ENCODE measurements at places on chromosomes 5 and 9.

GRCh38 chr9:126457175-126457547, 130.5 kb downstream of the MVB12B start:
- no peak for DNase-seq

DNA sequence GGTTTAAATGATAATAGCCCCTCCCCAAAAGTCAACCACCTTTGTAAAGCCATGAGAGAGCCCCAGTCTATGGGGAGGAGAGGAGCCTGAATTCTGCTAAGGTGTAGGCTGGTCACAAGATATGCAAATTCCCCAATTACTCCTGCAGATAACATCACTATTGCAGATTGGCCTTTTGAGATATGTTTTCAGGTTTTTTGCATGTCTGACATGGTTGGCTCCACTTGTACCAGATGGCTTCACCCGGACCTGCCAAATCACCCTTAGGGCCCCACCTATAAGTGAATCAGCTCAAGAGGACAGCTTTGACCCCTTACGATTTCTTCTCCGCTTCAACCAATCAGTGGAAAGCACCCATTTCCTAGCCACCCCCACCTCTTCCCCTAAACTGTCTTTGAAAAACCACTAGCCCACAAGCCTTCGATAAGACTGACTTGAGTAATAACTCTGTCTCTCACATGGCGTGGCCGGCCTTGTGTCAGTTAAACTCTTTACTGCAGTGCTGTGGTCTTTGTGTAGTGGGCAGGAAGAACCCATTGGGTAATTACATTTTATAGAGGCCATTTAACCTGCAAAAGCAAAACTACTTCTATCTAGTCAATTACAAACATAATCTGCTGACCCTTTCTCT, 69.7 kb downstream of the PRLR start:
- no peak for DNase-seq

GRCh38 chr5:78985725-78986223, 664 bp upstream of the ARSB start:
- DNase-seq: peak; percentile 35

DNA sequence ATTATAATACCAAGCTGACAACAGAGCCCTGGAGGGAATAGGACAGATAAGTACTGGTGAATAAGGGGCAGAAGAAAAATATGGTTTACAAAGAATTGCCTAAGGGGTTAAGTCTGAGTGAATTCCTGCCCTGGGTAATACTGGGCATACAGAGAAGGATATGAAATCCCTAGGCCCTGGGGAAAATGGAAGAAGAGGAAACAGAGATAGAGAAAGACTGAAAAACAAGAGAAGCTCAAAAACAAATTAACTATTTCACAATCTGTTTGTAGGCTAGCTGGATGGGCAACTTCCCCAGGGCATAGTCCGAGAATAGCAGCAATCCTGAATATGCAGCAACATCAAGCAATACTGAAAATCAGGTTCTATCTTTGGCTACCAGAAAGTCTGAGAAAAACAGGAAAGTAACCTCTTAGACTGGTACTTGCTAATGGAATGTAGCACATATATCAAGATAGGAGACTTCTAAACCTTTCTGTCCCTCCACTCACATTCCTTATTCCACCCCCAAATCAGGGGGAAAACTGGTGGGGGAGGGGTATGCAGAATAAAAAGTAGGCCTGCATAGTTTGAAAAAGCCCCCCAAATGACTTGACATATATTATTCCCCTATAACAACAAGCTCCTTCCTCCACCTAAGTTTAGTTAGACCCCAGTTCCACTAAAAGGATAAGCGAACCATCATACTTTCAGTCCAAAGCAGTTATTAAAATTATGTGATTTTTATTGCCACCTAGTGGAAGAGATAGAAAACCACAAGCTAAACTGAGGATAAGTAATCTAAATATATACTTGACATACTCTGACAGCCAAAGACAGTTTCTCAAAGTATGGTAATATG, 20.6 kb downstream of the SLC38A9 start:
- peak; percentile 68 for DNase-seq
